Skeletal muscle cell (primary cell): ENCODE measurements at places on chromosomes 3 and 15.

DNA sequence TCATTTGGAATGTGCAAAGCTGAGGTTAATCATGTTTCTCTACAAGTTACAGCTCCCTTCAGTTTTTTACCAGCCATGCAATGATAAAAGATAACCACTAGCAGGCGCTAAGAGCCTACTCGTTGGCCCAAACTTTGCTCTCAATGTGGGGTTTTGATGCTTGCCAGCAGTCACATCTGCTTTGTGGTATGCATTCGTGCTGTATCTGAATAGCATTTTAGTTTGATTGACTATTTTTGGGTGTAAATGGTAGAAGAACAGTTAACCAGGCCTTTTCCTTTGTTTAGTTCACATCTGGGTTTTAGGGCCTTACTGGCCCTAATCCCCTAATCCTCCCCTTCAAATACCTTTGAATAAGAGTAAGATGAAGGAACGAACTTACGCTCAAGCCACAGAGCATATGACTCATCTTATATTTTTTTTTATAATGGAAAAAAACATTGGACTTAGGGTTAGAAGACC is 4.4 kb upstream of the CLDN11 start:
- peak; percentile 70 for DNase-seq

DNA sequence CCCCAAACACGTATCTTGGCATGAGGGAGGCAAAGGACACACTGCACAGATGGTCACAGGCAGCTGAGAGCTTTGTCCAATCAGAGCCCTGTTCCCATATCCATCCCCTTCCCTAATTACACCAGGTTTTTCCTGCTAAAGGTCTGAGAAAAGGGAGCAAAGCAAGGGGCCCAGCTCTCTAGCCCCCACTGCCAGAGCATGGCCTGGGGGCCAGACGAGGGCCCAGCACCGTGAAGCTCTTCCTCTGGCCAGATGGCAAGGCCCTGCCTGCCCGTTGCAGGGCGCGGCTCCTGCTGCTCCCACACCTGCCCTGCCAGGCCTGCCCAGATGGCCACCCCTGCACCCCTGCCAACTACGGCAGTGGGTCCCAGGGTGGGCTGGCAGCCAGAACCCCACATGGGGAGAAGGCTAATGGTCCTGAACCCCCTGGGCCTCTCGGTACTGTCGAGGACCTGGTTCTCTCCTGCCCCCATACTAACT is 3.2 kb downstream of the SHF start:
- DNase-seq: no peak

GRCh38 chr15:24899795-24900194 is 55.0 kb upstream of the SNRPN start:
- no peak for DNase-seq

DNA sequence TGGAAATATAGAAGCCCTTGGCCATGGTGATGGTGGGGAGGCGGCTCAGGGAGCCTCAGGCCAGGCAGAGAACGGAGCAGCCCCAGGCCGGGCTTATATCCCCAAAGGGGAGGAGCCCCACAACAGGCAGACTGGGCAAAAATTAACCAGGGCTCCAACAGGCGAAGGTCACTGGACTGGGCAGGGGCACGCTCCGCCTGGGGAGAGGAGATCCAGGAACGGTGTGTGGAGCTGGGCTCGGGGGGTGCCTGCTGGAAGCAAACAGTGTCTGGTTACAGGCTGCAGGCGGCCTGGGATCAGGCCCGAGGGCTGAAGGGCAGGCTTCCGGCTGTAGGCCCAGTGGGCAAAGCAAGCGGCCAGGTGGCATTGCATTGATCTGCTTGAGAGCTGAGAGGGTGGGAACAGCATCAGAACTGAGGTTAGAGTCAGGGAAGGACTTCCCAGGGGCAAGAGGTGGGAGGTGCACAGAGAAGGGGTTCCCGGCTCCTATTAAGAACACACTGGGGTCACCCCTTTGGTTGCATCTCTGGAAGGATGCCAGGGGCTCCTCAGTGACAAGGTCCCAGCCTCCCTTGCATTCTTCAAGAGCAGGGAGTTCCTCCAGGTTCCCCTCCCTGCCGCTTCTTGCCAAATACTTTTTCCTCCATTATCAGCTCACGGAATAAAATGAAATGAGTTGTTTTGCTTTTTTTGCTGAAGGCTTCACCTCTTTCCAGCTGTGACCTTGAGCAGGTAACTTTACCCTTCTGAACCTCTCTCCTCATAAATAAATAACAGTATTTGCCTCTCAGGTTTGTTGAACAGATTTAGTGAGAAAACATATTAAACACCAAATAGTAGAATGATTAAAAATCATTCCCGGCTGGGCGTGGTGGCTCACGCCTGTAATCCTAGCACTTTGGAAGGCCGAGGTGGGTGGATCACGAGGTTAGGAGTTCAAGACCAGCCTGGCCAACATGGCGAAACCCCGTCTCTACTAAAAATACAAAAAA is 7.8 kb downstream of the ANPEP start:
- no peak for DNase-seq
